Smooth muscle cell of the coronary artery (primary cell): ENCODE measurements at places on chromosomes 6 and 20. TPM values are rescaled to one million over a fixed set of nuclear protein-coding genes. Genes with fewer than 3 reads are reported as not detected.

The TP53TG5 gene
- 0.12 TPM in 1 of 2 replicates, not detected in the other for total RNA-seq

The TRIM40 gene
- under 0.01 TPM in 1 of 2 replicates, not detected in the other for total RNA-seq

The SPTLC3 gene
- 0.98 and 2.1 TPM in 2 replicates for total RNA-seq

The TMEM217 gene
- total RNA-seq = 1.4 and 2.4 TPM in 2 replicates

The TPBG gene
- 16.4 and 24.7 TPM in 2 replicates for total RNA-seq

The SHLD1 gene
- total RNA-seq = 1.3 and 2.0 TPM in 2 replicates

The SLC22A7 gene
- not detected in 2 replicates for total RNA-seq

The PIM1 gene
- total RNA-seq = 10.9 and 25.2 TPM in 2 replicates

The ACOT8 gene
- 33.2 and 35.2 TPM in 2 replicates for total RNA-seq

The CD93 gene
- total RNA-seq = 4.7 and 6.0 TPM in 2 replicates

The AVP gene
- not detected in 2 replicates for total RNA-seq

The WFDC13 gene
- not detected in 2 replicates for total RNA-seq
